Cardiac septum (tissue), 1 donor: ENCODE measurements at places on chromosomes 3 and 15. TPM values are rescaled to one million over a fixed set of nuclear protein-coding genes. Genes with fewer than 3 reads are reported as not detected.

DNA sequence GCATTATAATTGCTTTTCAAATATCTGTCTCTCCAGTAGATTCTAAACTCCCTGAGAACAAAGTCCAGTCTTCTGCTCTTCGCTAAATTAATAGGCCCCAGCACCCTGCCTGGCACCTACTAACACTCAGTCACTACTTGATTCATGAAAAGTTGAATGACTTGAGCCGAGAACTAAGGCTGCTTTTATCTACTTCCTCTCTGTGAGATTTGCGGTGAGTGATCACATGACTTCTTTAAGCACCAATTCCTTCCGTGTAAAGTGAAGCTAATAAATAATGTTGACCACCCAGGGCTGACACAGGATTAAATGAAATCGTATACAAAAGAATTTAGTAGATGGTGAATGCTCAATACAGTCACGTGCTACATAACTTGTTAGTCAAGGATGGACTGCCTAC is 44.6 kb upstream of the PGPEP1L start:
- no peak for DNase-seq

Gene GOLGA8M
- 1.9 TPM for total RNA-seq

Gene CYP8B1
- not detected for total RNA-seq

DNA sequence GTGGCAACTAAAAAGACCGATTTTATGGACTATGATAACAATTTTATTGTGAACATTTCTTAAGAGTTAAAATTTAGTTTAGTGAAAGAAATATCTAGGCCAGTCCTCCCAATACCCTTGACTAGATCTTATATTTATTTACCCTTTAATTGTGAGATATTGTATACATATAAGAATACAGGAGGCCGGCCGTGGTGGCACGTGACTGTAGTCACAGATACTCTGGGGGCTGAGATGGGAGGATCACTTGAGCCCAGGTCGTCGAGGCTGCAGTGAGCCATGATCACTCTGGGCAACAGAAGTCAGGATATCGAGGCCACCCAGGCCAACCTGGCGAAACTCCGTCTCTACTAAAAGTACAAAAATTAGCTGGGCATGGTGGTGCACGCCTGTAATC is 756 bp upstream of the RMDN3 start:
- no peak for DNase-seq

Gene CD86
- 1.9 TPM for total RNA-seq

GRCh38 chr3:128394033-128394432 is 72.7 kb downstream of the DNAJB8 start:
- no peak for DNase-seq

- DNase-seq = no peak
Observed at GRCh38 chr3:171565481-171566058, 105.4 kb upstream of the TNIK start.

GRCh38 chr15:58639002-58639756 is 110.3 kb downstream of the ADAM10 start:
- no peak for DNase-seq

- no peak for DNase-seq
Observed at GRCh38 chr3:27713078-27713423, 9.1 kb downstream of the EOMES start.

GRCh38 chr15:87777054-87777561 is 479.4 kb downstream of the NTRK3 start:
- DNase-seq = no peak

DNA sequence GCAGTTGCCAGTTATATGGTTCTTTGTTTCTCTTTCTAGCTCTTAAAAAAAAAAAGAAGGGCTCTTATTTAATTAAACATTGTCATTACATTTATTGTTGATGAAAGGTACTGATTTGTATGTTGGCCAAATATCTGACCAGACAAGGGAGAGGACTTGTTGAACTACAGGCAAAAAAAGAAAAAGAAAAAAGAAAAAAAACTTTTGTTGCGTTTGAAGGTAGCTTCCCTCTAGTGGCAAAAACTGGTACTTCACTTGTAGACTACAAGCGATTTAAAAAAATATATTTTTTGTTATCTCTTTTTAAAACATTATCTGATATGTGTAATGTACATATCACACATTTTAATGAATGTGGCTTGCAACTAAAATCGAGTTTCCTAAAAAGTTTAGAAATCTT is 280.6 kb downstream of the ROBO2 start:
- no peak for DNase-seq

GRCh38 chr3:55634345-55634744 is 147.2 kb upstream of the WNT5A start:
- DNase-seq = no peak

DNA sequence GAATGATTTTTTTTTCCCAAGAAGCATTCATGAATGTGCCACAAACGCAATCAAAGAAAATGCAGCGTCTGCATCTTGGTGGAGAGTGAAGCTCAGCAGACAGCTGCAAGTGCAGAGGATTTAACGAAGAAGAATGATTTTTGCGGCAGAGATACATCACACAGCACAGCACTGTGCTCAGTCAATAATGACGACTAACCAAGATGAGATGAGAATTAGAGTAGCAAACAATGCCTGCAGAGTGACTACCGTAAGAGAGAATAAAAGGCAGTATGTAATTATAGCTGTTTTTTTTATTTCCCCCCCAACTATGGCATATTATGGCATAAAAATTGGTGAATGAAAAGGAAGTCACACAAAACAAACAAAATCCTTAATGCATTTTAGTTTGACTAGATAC is 218.0 kb upstream of the ROBO1 start:
- DNase-seq = no peak

DNA sequence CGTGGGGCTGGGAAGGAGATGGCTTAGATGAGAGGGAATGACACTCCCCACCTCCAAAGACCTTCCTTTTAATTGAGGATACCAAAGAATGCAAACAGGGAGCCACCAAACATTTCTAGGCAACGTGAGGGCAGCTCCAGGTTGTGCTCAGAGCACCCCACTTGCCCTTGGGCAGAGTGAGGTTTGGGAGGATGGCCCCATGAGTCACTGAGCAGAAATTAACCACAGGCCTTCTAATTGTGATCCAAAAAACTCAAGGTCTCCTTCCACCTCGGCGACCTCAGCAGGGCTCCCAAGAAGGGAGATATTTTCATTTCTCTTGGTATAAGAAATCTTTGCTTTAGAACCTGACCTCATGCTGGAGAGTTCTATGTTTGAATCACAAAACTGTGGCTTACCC is 305.0 kb upstream of the TPM1 start:
- DNase-seq = no peak

DNA sequence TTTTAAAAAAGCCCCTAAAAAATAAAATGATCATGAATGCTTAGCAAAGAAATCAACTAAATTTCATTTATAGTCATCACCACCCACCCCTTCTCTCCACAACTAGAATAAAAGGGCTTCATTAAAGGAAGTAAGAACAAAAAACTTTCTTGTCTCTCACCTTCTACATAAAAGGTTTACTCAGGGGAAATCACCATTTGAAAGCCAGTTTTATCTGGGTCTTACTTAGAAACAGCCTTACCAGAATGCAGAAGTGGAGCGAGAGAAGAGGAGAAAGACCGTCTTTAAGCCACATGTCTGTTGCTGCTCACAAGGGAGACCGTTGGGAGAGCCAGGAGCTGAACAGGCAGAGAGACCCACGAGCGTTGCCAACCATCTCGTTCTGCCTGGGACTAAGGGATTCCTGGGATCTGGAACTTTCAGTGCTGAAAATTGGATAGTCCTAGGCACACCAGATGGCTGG is 350.1 kb upstream of the PROK2 start:
- DNase-seq = no peak

GRCh38 chr3:21750080-21750696 is 822 bp downstream of the ZNF385D start:
- DNase-seq = no peak

Gene DAZL
- total RNA-seq = not detected

GRCh38 chr3:31472479-31473390 is 60.0 kb upstream of the STT3B start:
- no peak for DNase-seq

DNA sequence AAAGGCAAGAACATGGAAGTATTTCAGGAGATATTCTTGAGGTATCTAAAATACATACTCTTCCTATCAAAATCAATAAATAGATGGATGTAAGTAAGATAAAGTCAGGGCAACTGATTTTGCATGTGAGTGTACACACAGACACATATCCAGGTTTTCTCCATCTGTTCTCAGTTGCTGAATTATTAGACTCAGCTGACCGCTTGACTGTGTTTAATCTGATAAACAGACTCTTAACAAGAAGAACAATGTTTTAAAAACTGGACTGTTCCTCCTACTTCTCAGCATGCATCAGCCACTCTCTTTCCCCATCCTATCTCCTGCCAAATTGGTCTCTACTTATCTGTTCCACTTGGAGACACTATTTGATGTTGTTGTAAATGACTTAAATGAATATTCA is 73.5 kb downstream of the GOLGA8G start:
- no peak for DNase-seq

DNA sequence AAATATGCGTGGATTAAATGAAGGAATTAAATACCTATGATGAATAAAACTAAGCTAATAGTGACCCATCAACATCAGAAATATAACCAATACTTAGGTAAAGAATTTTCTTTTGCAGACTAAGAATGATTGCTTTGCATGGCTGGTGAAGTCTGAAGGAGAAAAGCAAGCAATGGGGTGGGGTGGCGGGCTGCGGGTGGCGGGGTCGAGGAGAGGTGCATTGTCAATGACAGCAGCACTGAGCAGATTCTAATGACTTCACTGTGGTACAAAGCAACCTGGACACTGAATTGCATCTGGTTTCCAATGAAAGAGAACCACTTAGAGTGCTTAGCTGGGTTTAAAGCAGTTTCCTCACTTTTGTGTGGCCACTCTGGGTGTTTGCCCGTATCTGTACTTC is 171.5 kb upstream of the IL12A start:
- DNase-seq = no peak

DNA sequence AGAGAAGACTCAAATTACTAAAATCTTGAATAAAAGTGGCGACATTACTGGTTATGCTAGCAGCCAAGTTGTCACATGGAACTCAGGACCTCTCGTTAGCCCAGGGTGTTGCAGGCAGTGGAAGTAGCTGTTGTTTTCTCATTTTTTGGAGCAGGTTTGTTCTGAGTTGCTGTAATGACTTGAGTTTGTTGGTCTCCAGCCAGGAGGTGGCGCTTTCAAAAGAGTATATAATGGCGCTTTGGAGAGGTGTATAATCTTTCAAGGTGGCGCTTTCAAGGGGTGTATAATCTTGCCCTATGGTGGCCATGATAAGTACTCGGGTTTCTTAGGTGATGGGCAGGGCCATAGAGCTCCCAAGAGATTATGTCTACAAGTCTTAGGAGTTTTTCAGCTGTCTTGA is 632.7 kb downstream of the NTRK3 start:
- DNase-seq = no peak

- no peak for DNase-seq
Observed at GRCh38 chr3:171266034-171266739, 194.0 kb downstream of the TNIK start.
